CD4-positive, alpha-beta T cell treated with Interleukin-4 for 1 hour (primary cell): ENCODE measurements at places on chromosomes 4 and X.
A peak's percentile ranks its signal among the peaks of the same experiment; 100 is the strongest.

GRCh38 chrX:133258481-133258880 is 40.3 kb upstream of the TFDP3 start:
- no peak for DNase-seq

GRCh38 chr4:21134994-21135393 is 434.7 kb downstream of the PACRGL start:
- no peak for DNase-seq

- DNase-seq = no peak
Measured at GRCh38 chrX:27767387-27767786, 40.4 kb upstream of the MAGEB10 start.

DNA sequence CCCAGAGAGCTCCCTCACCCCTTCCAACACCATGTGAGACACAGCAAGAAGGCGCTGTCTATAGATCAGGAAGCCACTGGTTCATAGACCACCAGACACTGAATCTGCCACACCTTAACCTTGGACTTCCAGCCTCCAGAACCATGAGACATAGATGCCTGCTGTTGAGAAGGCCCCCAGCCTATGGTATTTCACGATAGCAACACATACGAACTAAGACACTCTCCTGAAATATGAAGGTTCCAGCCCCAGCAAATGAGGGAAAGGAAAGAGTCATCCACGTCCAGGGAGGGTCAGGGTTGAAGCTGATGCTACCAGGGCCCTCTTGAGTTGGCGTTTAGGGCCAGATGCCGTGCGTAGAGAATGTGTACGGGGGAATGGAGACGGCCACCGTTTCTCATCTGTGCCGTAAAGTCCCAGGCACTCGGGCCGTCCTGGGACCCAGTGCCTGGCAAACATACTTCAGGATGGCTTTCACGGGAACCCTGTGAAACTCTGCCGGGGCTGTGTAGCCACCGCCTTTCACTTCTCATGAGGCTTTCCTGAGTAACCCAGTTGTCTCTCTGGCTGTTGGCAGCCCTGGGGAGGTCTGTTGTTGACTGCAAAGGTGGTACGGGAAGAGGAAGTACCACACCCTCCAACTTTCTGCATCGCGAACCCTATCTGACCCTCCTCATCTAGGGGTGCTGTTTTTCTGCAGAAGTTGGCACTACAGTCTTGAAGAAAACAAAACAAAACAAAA is 17.7 kb upstream of the P2RY8 start:
- peak; percentile 90 for DNase-seq
